ENCODE measurements at places on chromosomes 3 and 15.

GRCh38 chr3:110307065-110307809 lies 764.4 kb upstream of the NECTIN3 start:
- DNase-seq = peak; percentile 37

DNA sequence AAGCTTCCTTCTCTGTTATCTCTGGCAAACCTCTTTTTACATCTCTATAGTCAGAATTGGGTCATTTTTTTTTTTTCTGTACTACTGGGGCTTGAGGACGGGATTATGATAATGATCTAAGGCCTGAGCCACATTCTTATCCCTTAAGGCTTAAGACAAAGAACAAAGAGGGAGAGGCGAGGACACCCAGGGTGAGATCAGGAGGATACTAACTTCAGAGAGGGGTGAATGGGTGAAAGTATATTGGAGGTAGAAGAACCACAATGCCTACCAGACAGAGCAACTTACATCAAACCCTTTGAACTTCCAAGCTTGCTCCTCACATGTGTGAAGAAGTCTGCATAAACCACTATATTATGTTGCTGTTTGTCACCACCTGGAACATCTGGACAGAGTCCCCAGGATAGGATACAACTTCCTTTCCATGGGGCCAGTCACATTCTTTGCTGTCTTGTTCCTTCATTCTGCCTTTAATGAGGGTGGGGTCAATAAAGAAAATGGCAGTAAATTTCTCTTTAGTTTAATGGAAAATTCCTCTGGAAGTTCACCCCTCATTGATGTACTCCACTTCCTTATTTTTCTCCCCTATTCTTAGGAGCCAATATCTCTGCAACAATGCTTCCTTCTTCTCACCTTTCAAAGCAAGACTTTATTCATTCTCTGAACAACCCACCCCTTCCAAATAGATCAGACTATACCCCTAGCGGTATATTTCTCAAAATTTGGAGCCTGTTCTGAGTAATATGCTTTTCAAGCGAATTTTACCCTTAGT lies 9.1 kb upstream of the PDCD6IP start:
- no peak for DNase-seq

DNA sequence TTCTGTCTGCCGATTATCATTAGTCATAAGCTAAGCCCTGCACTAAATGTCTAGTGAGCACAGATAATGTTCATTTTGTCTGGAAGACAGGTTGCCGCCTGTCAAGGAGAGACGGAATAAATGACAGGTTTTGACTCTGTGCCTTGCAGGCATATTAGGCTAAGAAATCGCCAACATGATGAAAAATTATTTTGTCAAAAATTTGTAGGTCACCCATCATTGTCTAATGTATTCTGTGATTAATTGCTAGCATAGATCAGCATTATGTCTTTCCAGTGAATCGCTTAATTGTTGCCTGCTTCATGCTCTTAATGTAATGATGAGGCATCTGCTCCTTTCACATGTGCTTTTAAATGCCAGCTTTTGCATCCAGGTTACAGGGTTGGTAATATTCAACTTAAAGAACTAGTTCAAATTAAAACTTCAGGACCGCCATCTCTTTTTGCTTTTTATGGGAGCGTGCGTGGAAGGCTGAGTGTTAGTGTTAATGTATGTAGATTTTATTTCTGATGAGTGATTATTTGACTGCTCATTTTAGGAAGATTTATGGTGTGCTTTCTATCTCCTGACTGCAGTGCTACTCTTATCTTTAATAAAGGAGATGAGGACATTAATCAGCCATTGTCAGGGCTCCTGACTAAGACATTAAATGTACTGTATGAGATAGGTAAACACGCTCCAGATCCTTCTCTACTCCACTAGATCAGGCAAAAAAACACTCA lies 120.8 kb upstream of the MEIS2 start:
- DNase-seq = no peak

DNA sequence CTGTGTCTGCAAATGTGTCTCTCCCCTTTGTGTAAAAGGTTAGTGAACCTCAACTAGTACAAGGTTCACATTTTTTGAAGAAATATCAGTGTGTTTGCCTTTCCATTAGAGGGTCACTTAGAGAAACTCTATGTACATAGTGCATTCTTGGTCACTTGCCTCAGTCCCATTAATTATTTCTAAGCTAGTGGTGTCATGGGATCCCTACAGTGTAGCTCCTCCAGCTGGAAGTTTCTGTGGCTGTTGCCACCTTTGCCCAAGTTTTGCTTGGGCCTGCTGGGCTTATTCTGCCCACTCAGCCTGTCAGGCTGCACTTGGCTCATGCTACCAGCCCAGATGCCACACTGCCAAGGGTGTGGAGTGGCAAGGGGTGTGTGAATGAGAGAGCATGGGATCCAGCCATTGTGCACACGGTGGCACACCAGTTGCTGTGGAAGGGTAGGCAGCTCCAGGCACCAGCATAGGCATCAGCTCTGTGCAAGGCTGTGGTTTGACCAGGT lies 161.7 kb downstream of the ARPP21 start:
- DNase-seq = no peak

Data from AG04449 (cell line).